B cell (primary cell): ENCODE measurements at places on chromosomes 16 and 17. TPM values are rescaled to one million over a fixed set of nuclear protein-coding genes. Genes with fewer than 3 reads are reported as not detected.

The MYH2 gene
- not detected in 2 replicates for total RNA-seq

The CD300A gene
- 2.0 and 2.4 TPM in 2 replicates for total RNA-seq

The OR3A2 gene
- total RNA-seq, result 1.3 and 1.9 TPM in 2 replicates

The SPATA20 gene
- 68.5 and 72.2 TPM in 2 replicates for total RNA-seq

The HIGD1B gene
- not detected in 2 replicates for total RNA-seq

The TOX3 gene
- total RNA-seq, result not detected in 2 replicates
